ENCODE measurements at places on chromosomes 16 and 17.

GRCh38 chr16:14505846-14506245 is 124.2 kb downstream of the PARN start:
- peak; percentile 44 for DNase-seq

- DNase-seq: no peak
Observed at GRCh38 chr17:59221159-59221847, 992 bp downstream of the GDPD1 start.

GRCh38 chr16:67406111-67406971 is 9.9 kb downstream of the ZDHHC1 start:
- peak; percentile 87 for DNase-seq

DNA sequence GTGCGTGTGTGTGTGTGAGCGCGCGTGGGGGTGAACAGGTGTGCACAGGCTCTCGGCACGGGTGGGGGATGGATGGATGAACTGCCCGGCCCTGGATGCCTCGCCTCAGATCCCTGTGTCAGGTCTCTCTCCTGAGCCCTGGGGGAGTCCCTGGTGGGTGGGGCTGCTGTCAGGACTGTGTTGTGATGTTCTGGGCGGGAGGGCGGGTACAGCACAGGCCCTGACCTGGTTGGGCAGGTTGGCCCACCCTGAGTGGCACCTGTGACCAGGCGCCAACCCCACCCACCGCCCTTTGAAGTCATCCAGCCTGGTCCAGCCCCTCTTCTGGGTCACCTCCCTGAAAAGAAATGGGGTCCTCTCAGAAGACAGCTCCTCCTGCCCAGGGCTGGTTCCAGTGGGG is 41.6 kb upstream of the TAC4 start:
- DNase-seq: no peak
